ENCODE measurements at places on chromosomes 1 and 21.
A peak's percentile ranks its signal among the peaks of the same experiment; 100 is the strongest.

GRCh38 chr1:226664413-226665101, 74.5 kb downstream of the ITPKB start:
- peak; percentile 87 for DNase-seq

DNA sequence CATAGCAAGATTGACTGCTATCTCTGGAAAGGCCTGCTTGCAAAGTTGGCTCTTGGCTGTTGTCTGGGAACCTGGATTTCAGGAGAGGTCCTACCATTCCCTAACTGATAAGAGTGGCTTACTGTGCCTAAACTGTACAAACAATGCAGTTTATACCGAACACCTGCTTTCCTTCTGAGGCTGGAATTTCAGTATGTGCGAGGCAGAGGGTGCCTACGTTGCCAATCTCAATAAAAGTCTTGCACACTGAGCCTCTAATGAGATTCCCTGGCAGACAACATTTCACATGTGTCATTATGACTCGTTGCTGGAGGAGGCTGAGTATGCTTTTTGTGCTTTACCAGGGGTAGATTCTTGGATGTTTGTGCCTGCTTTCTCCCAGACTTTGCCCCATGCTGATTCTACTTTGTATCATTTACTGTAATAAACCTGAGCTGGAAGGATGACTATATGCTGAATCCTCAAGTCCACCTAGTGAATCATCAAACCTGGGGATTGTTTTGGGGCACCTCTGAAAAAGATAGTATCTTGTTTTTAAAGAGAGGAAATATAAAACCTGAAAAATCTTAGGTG, 58.9 kb upstream of the GNG4 start:
- peak; percentile 66 for DNase-seq

DNA sequence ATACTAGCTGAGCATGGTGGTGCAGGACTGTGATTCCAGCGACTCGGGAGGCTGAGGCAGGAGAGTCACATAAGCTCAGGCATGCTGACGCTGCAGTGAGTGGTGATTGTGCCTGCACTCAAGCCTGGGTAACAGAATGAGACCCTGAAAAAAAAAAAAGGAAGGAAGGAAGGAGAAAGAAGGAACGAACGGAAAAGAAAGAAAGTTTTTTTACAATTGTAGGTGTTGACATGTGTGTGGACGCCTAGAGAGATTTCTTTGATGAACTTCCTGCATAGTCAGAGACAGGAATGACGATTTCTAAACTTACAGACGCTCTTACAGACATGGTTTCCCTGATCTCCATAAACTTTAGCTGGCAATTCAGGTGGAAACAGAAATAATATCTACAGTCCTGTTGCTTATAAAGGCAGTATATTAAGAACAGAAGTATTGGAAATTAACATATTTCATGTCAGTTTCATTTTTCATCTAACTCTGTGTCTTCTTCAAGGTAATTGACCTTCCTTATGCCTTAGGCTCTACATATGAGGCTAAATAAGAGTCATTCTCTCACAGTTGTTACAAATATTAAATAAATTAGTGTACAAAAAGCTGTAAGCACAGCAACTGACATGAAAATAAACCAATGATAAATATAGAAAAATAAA, 4.1 kb downstream of the SAMSN1 start:
- no peak for DNase-seq

DNA sequence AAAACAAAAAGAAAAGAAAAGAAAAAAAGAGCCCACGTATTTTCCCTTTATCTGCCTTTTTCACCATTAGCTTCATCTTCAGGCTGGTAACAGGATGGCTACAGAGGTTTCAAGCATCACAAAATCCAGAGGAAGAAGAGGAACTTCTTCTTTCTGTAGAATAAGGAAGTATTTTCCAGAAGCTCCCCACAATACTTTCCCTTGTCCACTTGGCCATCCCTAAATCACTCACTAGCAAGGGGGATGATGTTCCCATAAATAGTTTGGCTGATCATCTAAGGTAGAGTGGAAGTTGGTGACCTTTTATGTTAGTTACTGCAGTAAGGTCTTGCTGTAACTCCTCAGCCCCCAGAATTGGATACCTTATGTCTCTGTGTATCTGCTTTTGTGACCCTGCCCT, 45.1 kb upstream of the RNF11 start:
- DNase-seq, result no peak

GRCh38 chr1:209395169-209395568, 188.3 kb upstream of the CAMK1G start:
- DNase-seq, result no peak

DNA sequence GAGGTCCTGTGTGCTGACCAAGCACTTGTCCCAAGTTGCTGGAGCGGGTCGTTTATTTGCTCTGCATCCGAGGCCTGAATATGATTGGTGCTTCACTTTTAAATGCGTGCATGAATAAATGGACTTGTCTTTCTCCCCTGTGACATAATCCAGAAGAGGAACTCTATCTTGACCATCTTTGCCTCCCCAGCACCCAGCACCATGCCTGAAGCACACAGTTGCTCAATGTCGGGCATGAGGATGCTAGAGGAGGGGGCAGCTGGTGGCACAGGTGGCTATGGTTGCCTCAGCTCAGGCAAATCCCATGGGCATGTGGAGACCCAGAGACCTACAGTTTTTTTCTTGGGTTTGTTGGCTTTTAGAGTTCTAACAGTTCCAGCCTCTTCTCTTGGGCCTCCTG, 142.6 kb downstream of the KAZN start:
- DNase-seq, result no peak

DNA sequence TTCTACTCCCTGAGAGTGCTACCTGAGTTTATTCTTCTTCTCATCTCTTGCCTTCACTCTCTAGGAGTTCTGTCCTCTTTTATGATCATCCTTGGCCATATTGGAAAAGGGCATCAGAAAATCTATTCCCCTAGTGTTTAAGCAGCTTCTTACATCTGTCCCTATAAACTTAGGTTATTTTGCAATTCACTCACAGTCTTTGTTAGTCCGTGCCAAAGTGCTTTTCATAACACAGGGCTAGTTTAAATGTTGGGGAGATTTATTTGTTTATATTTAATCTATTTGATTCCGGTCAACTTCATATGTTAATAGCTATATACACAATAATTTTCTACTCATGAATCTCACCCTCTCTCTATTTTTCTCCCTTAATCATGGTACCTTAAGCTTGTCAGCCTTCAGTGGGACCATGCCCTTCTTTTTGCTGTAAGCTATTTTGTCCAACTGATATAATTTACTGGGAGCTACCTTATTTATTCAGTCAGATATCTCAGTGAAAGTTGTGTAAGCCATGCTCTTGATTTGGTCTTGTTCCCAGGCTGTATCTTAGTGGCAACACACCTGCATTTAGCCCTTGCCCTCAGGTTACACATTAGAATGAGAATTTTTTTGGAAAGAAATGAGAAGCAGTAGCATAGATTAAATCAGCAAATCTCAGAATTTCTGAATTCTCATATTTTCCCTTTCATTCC, 106.3 kb upstream of the SMYD2 start:
- DNase-seq, result no peak

Measured in fibroblast of skin of right quadriceps (primary cell).